ENCODE measurements at places on chromosomes 16 and 17.

DNA sequence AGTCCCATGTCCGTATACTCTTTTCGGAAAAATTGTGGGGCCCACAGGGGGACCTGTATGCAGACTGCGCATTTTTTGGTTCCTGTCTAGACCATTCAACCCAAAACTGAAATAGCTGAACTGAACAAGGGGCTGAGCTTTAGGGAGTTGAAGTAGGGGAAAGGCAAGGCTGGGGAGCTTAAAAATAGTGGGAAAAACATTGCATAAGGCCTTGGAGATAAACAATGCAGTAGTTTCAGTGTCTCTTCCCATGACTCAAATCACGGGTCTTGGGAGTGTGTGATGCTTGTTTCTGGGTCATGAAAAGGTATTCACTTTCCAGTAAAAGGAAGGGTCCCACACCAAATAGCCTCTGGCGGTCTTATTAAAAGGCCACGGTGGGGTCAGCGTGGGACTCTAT lies 402.8 kb upstream of the SALL1 start:
- no peak for DNase-seq

DNA sequence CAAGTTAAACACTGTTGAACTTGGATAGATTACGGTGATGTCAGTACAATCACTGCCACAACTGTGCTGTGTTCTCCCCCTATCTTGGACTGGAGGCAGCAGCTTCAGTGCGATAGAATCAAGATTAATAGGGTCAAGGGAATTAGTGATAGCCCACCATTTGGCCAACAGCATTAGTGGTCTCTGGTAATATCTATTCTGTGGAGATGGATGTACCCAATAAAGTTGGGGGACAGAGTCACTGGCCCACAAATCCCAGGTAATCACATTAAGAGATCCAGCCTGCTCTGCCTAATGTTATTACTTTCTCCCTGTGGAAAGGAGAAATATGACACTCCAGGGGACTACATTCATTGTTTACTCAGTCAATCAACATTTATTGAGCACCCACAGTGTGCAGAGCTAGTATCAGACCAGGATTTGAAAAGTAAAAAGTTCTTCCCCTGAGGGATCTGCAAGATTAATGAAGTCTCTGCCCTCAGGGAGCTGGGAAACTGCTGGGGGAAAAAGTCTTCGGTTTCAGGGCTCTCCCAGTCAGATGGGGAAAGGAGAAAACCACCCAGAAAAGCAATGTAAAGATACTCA lies 23.6 kb upstream of the ATP5MC1 start:
- no peak for DNase-seq

- no peak for DNase-seq
Observed at GRCh38 chr16:2027024-2028010, 615 bp downstream of the NHERF2 start.

DNA sequence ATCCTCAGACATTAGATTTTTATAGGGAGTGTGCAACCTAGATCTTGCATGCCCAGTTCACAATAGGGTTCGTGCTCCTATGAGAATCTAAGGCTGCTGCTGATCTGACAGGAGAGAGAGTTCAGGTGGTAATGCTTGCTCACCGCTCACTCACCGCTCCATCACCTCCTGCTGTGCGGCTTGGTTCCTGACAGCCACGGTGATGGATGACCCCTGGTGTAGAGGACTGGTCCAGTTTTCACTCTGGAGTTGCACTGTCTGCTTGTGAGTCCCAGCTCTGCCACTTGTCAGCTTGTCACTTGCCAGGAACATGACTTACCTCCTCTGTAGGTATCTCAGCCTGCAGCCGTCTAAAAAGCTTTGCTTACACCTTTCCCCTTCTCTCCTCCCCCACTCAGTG lies 214.6 kb downstream of the SNX29 start:
- no peak for DNase-seq

- no peak for DNase-seq
Observed at GRCh38 chr17:80477647-80478478, 1.5 kb upstream of the NPTX1 start.

DNA sequence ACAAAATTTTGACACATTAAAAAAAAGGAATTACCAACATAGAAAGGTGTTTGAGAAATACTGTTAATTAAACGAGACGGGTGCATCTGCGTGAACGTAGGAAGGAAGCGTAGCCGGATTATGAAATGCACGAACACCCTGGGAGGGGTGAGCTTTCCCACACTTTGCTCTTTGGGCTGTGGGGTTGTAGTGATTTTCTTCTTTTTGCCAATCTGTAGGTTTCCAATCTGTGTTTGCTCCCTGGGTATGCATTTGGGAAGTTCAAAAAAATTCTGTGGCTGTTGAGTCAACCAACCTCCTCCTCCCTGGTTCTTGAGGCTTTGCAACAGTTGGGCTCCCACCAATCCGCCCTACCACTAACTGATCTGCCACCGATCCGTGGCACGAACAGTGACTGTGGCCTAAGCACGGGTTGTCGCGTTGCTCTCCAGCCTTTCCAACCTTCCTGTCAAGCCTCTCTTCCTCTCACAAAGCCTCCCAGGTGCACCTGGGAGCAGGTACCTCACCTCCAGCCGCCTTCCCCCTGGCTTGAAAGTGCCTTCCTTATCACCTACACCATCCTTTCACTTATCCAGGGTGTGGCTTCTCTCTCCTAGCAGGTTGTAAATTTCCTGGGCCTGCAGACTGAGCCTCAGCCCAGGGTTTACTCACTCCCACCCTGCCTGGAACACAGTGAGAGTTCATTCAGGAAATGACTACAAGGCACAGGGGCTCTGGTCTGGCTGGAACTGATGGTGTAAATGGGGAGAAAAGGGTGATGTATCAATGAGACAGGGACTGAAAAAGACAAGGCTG lies 16.6 kb downstream of the RTN4RL1 start:
- no peak for DNase-seq

GRCh38 chr17:66533572-66533971 lies 231.2 kb downstream of the PRKCA start:
- no peak for DNase-seq

- DNase-seq = no peak
Observed at GRCh38 chr17:80561541-80562114, 17.0 kb downstream of the RPTOR start.

DNA sequence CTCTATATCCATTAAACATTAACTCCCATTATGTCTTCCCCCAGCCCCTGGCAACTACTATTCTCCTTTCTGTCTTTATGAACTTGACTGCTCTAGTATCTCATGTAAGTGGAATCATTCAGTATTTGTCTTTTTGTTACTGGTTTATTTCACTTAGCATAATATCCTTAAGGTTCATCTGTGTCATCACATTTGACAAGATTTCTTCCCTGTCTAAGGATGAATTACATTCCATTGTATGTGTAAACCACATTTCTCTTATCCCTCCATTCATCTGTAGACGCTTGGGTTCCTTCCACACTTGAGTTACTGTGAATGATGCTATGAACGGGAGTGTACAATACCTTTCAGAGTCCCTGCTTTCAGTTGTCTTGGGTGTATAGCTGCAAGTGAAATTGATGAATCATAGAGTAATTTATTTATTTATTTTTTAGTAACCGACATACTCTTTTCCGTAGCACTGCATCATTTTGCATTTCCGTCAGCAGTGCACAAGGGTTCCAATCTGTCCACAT lies 399.7 kb upstream of the RBFOX1 start:
- DNase-seq = no peak

GRCh38 chr16:30778549-30779244 lies 8.3 kb downstream of the ZNF629 start:
- DNase-seq = no peak

GRCh38 chr16:57988929-57989328 lies 11.5 kb downstream of the ZNF319 start:
- no peak for DNase-seq

All from activated CD8-positive, alpha-beta memory T cell treated with anti-CD3 and anti-CD28 coated beads, Interleukin-2, amount 50 U/mL, for 4 hours (primary cell).